A549 treated with ZK216348 at 1 μM for 4 hours (cell line): ENCODE measurements at places on chromosomes 1 and 21. TPM values are rescaled to one million over a fixed set of nuclear protein-coding genes. Genes with fewer than 3 reads are reported as not detected.

TNFRSF9 gene
- 1.6 to 3.6 TPM (median 3.1 TPM) in 5 replicates for total RNA-seq

CD1E gene
- total RNA-seq = not detected in 5 replicates

PTGFR gene
- total RNA-seq = not detected in 5 replicates

HAO2 gene
- total RNA-seq = not detected in 5 replicates

SDHC gene
- 236 to 252 TPM (median 244 TPM) in 5 replicates for total RNA-seq

MYOC gene
- 0.06 TPM in 1 of 5 replicates, not detected in the others for total RNA-seq

SLC44A3 gene
- 1.3 to 2.5 TPM (median 1.6 TPM) in 5 replicates for total RNA-seq

BGLAP gene
- 0.20 to 0.40 TPM (median 0.39 TPM) in 3 of 5 replicates, not detected in the others for total RNA-seq

PPM1J gene
- total RNA-seq = 0.50 to 1.4 TPM (median 1.3 TPM) in 5 replicates

CASZ1 gene
- 0.74 to 3.0 TPM (median 1.7 TPM) in 5 replicates for total RNA-seq

TMPRSS2 gene
- total RNA-seq = 0.07 TPM in 1 of 5 replicates, not detected in the others

TACSTD2 gene
- total RNA-seq = 0.10 TPM in 1 of 5 replicates, not detected in the others

PDPN gene
- not detected in 5 replicates for total RNA-seq

VAV3 gene
- total RNA-seq = 0.84 to 2.2 TPM (median 1.2 TPM) in 5 replicates

DAB1 gene
- not detected in 5 replicates for total RNA-seq

SV2A gene
- total RNA-seq = 0.06 to 0.15 TPM (median 0.09 TPM) in 5 replicates

AGMAT gene
- total RNA-seq = 4.5 to 8.1 TPM (median 7.6 TPM) in 5 replicates

SIK1 gene
- 10.1 to 28.3 TPM (median 17.2 TPM) in 5 replicates for total RNA-seq

CLCNKA gene
- 0.06 TPM in 1 of 5 replicates, not detected in the others for total RNA-seq

PTCH2 gene
- 0.20 to 0.31 TPM (median 0.25 TPM) in 4 of 5 replicates, not detected in the other for total RNA-seq

NUP210L gene
- total RNA-seq = not detected in 5 replicates
